ENCODE measurements at places on chromosomes 6 and 20. TPM values are rescaled to one million over a fixed set of nuclear protein-coding genes. Genes with fewer than 3 reads are reported as not detected.

Gene CFB
- total RNA-seq = 1.4 TPM

Gene VTA1
- total RNA-seq = 56.0 TPM

Gene ZSCAN23
- 9.0 TPM for total RNA-seq

Gene ZNF184
- 7.0 TPM for total RNA-seq

Gene SLC13A3
- total RNA-seq = 13.5 TPM

DNA sequence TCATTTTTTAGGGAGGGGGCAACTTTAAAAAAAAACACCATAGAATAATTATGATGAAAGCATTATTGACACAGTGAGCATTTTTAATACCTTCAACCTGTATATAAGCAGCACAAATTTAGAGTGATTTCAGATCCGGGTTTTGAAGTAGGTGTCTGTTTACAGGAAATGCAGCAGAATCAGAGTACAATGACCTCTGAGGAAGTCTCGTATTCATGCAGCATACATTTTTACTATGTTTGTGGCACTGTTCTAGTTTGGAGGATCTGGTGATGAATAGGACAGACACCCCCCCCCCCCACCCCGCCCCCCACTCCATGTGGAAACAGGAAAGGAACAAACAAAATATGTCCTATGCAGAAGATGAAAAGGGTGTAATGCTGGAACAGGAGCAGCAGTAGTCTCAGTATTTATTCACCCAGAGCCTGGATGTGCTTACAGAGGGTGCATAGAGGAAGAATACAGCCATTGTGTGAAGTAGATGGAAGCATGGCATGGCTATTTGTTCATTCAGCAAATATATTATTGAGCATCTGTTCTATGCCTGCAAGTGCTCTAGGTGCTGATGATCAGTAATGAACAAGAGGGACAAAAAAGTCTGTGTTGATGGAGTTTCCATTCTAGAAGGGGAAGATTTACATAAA is 19.7 kb downstream of the VAPB start:
- no peak for DNase-seq
- H3K27me3 ChIP-seq = no peaks in the 10 kb centered on the region
- H3K4me3 ChIP-seq = peak overlapping the region; percentile 27
- peaks cover 9% of the 10 kb centered on the region for H3K36me3 ChIP-seq
- peak overlapping the region; percentile 90 for H3K27ac ChIP-seq

DNA sequence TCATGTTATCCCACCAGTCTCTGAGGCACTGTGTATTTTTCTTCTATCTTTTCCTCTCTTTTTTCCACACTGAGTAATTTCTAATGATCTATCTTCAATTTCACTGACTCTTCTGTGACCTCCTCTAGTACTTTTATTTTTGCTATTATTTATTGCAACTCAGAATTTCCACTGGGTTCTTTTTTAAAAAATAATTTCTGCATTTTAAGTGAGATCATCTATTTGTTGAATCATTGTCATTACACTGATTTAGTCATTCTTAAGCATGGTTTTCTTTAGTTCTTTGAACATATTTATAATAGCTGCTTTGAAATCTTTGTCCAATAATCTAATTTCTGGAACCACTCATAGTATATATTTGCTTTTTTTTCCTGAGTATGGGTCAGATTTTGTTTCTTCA is 96.7 kb upstream of the SLC22A16 start:
- no peak for DNase-seq
- no peaks in the 10 kb centered on the region for H3K4me1 ChIP-seq
- no peaks in the 10 kb centered on the region for H3K27me3 ChIP-seq
- H3K36me3 ChIP-seq = no peaks in the 10 kb centered on the region
- H3K4me3 ChIP-seq = no peak overlapping the region

GRCh38 chr6:101458826-101459225 is 65.3 kb downstream of the GRIK2 start:
- no peak overlapping the region for H3K4me3 ChIP-seq
- H3K27me3 ChIP-seq = no peaks in the 10 kb centered on the region
- H3K4me1 ChIP-seq = peaks cover 26% of the 10 kb centered on the region
- H3K36me3 ChIP-seq = no peaks in the 10 kb centered on the region

GRCh38 chr20:20371681-20372080 is 3.8 kb downstream of the INSM1 start:
- peaks cover 73% of the 10 kb centered on the region for H3K27me3 ChIP-seq
- H3K27ac ChIP-seq = peak overlapping the region; percentile 94
- no peak for DNase-seq
- H3K4me1 ChIP-seq = peaks cover 40% of the 10 kb centered on the region
- H3K4me3 ChIP-seq = peak overlapping the region; percentile 57

DNA sequence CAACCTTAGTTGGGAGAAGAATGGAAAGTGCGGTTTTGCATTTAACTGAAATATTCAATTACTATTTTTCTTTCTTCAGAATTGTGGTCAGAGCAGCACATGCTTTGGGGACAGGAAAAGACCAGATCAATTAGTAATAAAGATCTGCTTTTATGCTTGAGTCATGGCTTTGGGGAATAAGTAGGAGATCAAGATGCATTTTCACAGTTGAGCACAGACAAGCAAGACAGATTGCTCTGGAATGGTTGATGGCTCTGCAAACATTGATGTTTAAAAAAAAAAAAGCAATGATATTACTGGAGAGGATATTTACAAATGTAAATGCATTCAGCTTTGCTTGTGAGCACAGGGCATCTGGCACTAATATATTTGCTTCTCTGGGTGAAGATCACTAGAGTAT is 224.4 kb upstream of the SASH1 start:
- no peak for DNase-seq
- H3K27me3 ChIP-seq = no peaks in the 10 kb centered on the region
- H3K36me3 ChIP-seq = no peaks in the 10 kb centered on the region
- H3K27ac ChIP-seq = no peak overlapping the region
- H3K4me3 ChIP-seq = no peak overlapping the region
- H3K4me1 ChIP-seq = peaks cover 13% of the 10 kb centered on the region

GRCh38 chr20:36482044-36482473 is 59.3 kb upstream of the MYL9 start:
- DNase-seq = no peak
- H3K36me3 ChIP-seq = no peaks in the 10 kb centered on the region
- H3K4me1 ChIP-seq = no peaks in the 10 kb centered on the region

DNA sequence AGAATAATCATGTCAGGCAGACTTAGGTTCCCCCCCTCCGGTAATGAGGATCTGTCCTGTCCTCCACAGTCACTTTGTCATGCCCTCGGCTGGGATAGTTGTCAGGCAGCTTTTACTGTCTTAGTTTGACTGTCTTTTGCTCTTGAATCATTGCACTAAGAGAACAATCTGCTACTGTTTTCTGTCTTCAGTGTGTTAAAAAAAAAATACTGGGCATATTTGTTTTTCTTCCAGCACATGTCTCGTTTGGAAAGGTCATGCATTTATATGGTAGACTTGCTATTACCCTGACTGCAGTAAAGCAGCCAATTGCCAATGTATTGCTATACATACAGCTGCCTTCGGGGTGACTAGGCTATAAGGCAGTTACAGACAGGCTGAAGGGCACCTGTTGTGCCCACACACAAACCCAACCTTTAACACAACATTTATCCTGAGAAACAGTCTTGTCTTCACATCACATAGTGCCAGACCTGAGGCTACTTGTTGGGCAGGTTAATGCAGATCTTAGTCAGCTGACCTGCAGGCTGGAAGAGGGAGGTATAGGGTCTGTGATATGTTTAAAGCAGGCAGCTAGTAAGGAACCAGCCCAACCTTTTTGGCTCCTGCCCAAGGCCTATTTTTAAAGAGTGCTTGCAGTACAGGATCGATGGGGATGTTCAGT is 26.7 kb downstream of the ARFGEF3 start:
- peaks cover 35% of the 10 kb centered on the region for H3K4me1 ChIP-seq
- DNase-seq = no peak
- H3K36me3 ChIP-seq = 0 out of 2 replicates have a peak, but pooled peaks cover 5% of the 10 kb centered on the region
- no peaks in the 10 kb centered on the region for H3K27me3 ChIP-seq
- 0 out of 2 replicates have a peak overlapping the region, but pooled peaks have one; percentile 21 for H3K27ac ChIP-seq
- no peak overlapping the region for H3K4me3 ChIP-seq

GRCh38 chr6:34859951-34860350 is 27.9 kb downstream of the TAF11 start:
- H3K4me1 ChIP-seq = no peaks in the 10 kb centered on the region
- H3K27ac ChIP-seq = no peak overlapping the region
- no peaks in the 10 kb centered on the region for H3K27me3 ChIP-seq
- peaks cover 41% of the 10 kb centered on the region for H3K36me3 ChIP-seq
- DNase-seq = no peak

DNA sequence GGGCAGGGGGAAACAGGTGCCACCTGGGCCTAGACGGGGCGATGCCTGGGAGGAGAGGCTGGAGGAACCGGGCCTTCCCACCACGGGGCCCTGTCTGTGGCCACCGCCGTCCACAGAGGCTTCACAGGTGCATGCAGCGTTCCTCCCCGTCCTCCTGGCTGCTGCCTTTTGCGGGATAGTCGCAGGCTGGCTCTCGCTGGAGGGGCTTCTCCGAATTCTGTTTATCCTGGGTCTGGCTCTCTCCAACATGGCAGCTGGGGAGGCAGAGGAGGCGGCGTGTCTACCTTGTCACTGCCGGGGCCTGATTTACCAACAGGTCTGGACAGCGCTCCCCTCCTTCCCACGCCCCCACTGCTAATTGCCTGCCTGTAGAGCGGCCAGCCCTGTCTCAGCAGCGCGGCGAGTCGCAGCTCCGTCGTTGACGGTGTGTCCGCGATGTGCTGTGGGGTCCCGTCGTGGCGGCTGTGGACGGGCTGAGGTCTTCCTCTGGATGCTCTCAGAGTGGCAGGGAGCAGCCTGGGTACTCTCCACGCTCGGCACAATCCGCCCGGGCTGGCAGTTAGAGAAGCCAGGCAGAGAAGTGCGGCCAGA is 262.9 kb downstream of the TAF4 start:
- H3K27me3 ChIP-seq = peaks cover 8% of the 10 kb centered on the region
- no peak overlapping the region for H3K27ac ChIP-seq
- H3K4me1 ChIP-seq = peaks cover 5% of the 10 kb centered on the region

GRCh38 chr6:89131599-89131998 is 13.7 kb upstream of the SRSF12 start:
- H3K4me3 ChIP-seq = no peak overlapping the region
- peaks cover 16% of the 10 kb centered on the region for H3K36me3 ChIP-seq
- H3K27me3 ChIP-seq = peaks cover 94% of the 10 kb centered on the region
- H3K27ac ChIP-seq = no peak overlapping the region

DNA sequence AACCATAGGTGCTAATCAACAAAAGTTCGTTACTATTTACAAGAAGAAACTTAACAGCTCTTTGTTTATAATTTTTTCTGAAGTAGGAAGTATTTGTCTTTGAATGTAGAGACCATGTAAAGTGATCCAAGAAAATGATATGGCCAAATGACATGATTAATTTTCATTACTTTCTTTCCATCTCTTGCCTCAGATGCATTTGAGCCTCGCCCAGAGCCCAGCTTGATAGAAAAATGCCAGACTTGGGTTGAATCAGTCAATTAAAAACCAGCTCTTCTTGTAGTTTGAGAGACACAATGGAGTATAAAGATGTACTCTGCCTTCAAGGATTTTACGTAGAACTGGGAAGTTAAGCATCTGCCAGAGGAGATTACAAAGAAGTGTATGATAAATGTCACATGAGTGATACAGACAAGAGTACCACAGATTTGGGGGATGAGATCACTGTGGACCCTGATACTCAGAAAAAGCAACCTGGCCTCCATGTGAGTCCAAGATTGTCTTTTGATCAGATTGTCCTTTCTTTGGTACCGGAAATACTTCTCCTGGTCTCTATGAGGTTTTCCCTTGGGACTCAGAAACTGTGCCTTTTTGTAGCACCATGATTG is 92.5 kb upstream of the SUPT3H start:
- H3K4me3 ChIP-seq = no peak overlapping the region
- no peak overlapping the region for H3K27ac ChIP-seq
- H3K27me3 ChIP-seq = no peaks in the 10 kb centered on the region
- H3K4me1 ChIP-seq = peaks cover 11% of the 10 kb centered on the region
- no peak for DNase-seq

DNA sequence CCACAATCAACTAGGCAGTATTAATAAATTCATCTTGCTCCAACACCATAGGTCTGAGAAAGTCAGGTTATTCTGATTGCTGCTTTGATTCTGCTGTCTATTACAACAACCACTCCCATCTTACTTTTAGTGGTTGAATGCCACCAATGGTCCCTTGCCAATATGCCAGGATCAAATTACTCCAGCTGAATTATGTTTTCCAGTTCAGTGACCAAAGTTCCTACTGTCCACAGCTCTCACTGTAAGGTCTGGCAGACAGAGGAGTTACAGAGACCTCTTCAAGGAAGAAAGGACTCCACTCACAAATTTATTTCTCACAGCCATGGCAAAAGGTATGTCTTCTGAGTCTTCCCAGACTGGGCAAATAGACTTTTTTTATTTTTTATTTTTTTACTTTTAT is 557.0 kb downstream of the HAO1 start:
- H3K27me3 ChIP-seq = no peaks in the 10 kb centered on the region
- no peak overlapping the region for H3K27ac ChIP-seq
- DNase-seq = no peak
- H3K36me3 ChIP-seq = no peaks in the 10 kb centered on the region
- no peak overlapping the region for H3K4me3 ChIP-seq

DNA sequence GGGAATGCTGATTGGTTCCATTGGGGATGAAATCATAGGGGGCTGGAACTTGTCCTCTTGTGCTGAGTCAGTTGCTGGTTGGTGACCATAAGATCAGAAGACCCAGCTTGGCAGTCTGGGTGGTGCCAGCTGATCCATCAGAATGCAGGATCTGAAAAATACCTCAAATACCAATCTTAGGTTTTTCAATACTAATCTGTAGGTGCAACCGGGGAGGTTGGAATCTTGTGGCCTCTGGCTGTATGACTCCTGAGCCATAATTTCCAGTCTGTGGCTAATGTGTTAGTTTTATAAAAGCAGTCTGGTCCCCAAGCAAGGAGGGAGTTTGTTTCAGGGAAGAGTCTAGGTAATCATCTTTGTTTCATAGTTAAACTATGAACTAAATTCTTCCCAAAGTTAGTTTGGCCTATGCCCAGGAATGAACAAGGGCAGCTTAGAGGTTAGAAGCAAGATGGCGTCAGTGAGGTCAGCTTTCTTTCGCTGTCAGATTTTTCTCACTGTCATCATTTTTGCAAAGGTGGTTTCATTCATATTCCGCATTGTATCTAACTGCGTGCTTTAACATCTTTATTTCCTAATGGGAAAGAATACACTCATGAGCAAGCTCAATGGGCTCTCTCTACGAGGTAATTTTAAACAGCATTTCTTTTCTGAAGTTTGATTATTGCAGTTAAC is 2.0 kb downstream of the ARMH2 start:
- H3K36me3 ChIP-seq = no peaks in the 10 kb centered on the region
- H3K27me3 ChIP-seq = no peaks in the 10 kb centered on the region
- H3K4me3 ChIP-seq = no peak overlapping the region
- no peak overlapping the region for H3K27ac ChIP-seq
- no peak for DNase-seq

- no peak overlapping the region for H3K27ac ChIP-seq
- peaks cover 12% of the 10 kb centered on the region for H3K4me1 ChIP-seq
- no peak overlapping the region for H3K4me3 ChIP-seq
Observed at GRCh38 chr20:57898332-57898731, 188.5 kb upstream of the PMEPA1 start.

DNA sequence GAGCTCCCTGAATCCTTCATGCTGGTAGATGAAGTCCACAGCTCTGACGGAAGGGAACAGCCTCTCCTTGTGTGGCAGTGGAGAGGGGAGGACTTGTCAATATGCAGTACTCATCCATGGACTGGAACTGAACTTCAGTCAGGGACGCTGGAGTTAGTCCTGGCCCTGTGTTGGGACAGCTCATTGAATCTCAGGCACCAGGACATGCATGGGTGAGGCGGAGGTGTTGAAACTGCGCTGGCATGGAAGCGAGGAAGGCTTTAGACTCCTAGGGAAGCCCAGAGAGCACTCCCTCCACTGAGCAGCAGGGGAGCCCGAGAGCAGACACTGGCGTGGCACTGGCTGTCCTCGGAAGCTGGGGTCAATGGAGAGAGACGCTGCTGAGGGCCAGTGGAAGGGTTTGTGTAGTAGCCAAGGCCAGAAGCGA is 161.3 kb upstream of the GGTLC1 start:
- no peak overlapping the region for H3K4me3 ChIP-seq
- no peak overlapping the region for H3K27ac ChIP-seq
- DNase-seq = peak; percentile 73
- peaks cover 9% of the 10 kb centered on the region for H3K4me1 ChIP-seq

All from WTC11 (cell line).